Activated T-cell treated with anti-CD3 and anti-CD28 coated beads, Interleukin-2, amount 50 U/mL, for 4 hours (primary cell): ENCODE measurements at places on chromosomes 7 and 10. TPM values are rescaled to one million over a fixed set of nuclear protein-coding genes. Genes with fewer than 3 reads are reported as not detected.

The TAC1 gene
- total RNA-seq: 0.76 TPM

The SP8 gene
- total RNA-seq: not detected

The BUD23 gene
- 178 TPM for total RNA-seq

The CNNM1 gene
- 0.58 TPM for total RNA-seq

The KCNMA1 gene
- 0.18 TPM for total RNA-seq
